Hematopoietic multipotent progenitor cell treated with erythropoietin and hydrocortisone succinate and interleukin-3 and kit ligand, for 4 days (in vitro differentiated cells): ENCODE measurements at places on chromosomes 7 and 10.
A peak's percentile ranks its signal among the peaks of the same experiment; 100 is the strongest.

DNA sequence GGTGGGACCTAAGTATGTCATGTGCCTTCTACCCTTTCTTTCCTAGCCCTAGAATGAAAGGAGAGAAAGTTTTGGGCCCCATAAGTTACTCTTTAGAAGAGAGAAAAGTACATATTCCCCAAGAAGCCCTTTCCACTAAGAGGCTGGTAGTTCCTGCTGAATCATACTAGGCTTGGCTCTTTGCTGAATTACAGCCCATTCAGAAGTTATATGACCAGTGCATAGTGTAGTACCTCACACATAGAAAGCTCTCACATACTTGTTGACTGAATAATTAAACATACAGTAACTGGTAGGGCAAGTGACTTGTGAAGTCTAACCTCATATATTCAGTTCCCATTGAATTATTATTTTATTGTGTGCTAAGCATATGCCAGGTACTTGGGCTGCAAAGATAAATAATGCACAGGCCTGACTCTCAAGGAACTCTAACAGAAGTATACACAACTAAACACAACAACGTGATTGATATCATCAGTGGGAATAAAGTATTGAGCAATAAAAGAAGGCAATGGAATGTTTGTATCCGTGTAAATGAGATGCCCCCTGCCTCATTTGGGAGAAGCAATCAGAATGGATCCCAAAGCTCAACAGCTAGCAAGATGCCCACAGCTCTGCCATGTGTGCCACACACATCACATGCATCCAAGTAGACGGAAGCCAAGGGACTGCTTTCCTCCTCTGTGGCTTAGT lies 38.9 kb upstream of the UBN2 start:
- DNase-seq = no peak

- DNase-seq = no peak
Observed at GRCh38 chr10:132883391-132883881, 58.9 kb downstream of the CFAP46 start.

- no peak for DNase-seq
Observed at GRCh38 chr10:34018129-34018528, 683.7 kb upstream of the NRP1 start.

GRCh38 chr7:74338366-74339108 lies 49.3 kb downstream of the CLIP2 start:
- no peak for DNase-seq

DNA sequence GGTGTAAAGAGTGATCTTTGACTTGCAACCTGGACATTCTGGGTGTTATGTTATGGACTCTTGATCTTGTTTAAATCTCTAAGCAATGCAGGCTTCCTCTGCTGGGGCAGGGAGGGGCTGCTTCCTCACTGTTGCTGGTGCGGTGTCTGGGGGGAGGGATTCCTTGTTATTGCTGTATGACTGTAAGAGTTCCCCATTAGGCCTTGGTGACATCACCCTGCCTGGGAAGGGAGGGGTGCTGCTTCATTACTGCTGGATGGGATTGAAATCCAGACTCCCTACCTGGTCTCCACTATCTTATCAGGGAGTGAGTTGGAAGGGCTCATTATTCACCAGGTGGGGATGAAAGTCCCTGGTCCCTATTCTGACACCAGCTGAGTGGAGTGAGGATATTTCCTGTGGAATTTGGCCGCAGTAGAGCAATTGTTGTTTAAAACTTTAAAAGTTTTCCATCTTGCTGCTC lies 8.8 kb downstream of the OGDH start:
- DNase-seq = peak; percentile 73

- DNase-seq = peak; percentile 7
Observed at GRCh38 chr10:34319197-34319846, 495.8 kb downstream of the PARD3 start.

- no peak for DNase-seq
Observed at GRCh38 chr10:59809644-59809974, 56.4 kb upstream of the MRLN start.

DNA sequence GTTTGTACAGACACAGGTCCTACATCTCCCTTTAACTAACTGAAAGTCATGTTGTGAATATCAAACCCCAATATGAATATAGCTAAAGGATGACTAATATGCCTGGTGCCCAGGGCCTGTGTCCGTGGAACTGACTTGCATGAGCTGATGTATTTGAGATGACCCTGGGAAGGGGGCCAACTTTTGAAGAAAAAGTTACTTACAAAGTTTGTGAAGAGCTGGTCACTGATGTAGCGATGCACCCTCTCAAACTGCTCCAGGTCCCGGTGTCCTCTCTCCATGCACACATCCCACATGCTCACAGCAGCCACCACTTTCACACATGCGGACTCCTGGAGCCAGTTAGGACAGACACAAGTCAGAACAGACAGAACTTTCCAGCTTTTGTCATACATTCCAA lies 106.2 kb downstream of the ABCC2 start:
- DNase-seq = no peak

DNA sequence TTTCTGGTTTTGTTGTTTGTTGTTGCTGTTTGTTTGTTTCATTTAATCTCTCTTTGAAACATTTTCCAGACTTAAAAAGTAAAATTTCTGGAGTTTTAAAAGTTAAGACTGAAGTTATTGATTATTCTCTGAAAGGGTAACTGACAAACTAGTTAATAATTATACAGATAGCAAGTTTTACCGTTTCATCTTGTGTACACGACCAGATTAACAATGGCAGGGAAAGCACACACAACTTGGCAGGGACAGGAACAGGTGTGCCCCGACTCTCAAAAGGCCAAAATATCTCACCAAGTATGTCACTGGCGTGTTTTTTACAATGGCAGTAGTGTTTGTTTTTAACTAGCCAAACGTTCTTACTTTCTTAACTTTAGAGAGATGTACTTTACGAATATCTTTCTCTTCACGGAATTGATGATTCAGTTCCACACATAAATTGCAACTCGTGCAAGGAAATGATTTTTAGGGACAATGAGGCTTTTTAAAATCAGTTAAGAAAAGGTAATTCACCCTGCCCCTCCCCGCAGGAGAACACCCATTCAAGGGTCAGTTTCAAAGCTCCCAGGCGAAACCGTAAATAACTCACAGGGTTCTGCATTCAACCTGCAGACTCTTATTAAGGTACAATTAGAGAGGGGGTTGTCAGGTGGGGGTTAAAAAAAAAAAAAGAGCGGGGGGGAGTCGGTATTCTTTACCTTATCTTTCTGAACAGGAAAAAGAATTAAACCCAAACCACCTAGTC lies 3.5 kb downstream of the CTBP2 start:
- DNase-seq = no peak

GRCh38 chr7:151244841-151245346 lies 3.6 kb downstream of the SMARCD3 start:
- DNase-seq = peak; percentile 9

DNA sequence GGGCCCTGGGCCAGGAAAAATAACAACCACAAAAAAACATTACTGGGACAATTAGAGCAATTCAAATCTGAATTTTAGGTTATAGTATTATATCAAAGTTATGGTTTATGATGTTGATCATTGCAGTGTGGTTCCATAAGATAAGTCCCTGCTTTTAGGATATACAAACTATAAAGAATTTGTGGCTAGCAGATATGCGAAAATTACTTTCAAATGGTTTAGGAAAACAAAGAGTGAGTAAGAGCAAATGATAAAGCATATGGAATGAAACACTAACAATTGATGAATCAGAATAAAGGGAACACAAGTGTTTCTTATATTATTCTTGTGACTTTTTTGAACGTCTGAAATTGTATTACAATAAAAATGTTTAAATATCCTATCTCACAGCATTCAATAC lies 64.4 kb upstream of the HECTD2 start:
- DNase-seq = no peak

DNA sequence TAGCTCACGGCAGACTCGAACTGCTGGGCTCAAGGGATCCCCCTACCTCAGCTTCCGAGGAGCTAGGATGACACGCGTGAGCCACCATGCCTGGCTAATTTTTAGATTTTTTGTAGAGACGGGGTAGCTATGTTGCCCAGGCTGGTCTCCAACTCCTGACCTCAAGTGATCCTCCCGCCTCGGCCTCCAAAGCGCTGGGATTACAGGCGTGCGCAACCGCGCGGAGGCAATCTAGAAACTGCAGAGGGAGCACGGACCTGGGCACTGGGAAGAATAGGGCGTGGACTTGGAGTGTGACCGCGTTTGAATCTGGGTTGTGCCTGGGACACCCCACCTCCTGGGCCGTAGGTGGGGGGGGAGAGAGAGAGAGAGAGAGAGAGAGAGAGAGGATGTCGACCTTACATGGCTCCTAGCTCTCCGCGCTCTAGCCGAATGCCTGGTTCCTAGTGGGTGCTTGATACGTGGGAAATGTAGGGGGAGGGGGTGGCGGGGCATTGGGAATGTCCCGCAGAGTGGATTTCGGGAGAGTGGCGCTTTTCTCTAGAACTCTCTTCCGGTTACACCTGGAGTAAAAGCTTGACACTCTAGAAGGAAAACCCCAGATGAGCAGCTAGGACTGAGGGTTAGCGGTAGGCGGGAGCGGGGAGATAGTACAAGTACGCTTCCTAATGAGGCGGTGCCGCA lies 1.2 kb upstream of the MAP3K8 start:
- no peak for DNase-seq

DNA sequence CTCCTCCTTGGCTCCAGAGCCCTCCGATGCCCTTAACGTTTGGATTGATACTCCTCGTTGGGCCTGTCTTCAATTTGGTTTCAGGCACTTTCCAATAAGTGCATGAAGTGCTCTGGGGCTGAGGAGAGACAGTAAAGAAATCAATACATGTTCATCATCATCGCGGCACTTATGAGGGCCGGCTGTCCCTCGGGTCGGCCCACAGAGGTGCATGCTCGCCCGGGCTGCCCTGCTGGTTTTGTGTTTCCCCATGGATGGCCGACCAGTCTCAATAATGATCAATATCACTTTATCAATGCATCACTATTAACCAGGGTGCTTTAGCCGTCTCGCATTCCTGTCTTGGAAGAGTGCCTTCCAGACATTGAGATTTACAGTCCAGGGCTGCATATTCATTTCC lies 154.2 kb downstream of the EBF3 start:
- no peak for DNase-seq

DNA sequence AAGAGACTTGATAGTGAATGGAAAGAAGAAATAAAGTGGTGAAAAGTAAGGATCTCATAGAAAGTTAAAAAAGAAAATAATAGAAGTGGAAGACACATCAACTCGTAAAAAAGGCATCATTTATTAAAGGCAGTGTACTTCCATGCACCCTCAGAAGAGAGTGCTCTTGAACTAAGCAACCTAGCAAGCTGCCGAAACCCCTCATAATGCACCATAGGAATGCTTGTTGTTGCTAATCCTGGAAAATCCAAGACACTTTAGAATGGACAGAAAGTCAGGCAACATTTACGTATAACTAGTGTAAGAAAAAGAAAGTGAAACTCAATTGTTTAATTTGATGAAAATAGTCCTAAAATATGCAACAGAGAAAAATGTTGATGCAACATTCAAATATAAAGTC lies 12.8 kb downstream of the TFPI2 start:
- no peak for DNase-seq

DNA sequence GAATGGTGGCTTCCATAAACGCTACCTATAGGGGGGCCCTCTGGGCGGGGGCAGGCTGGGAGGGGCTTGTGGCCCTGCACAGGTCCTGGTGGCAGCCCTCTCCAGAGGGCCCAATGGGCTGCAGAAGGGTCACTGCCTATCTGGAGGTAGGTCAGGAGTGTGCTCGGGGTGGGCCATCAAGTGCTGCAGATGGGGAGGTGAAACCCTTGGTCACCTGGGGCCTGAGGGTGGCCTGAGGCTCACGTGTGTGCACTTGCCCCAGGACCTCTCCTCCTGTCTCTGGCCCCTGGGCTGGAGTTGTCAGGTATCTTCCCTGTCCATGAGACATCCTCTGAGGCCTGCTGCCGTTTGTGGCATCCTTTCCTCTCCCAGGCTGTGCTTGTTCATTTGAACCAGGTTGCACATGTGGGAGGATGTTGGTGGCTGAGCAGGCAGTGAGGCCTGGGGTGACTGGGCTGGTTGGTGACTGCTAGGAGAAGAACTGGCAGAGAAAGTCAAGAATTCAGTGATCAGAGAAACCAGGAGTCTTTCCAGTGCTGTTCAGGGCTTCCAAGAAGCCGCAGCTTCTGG lies 21.1 kb upstream of the SH2D4B start:
- DNase-seq = no peak

GRCh38 chr7:103691291-103691690 lies 245.3 kb upstream of the SLC26A5 start:
- DNase-seq = no peak

GRCh38 chr10:36621346-36621745 lies 504.1 kb upstream of the ANKRD30A start:
- DNase-seq = no peak

DNA sequence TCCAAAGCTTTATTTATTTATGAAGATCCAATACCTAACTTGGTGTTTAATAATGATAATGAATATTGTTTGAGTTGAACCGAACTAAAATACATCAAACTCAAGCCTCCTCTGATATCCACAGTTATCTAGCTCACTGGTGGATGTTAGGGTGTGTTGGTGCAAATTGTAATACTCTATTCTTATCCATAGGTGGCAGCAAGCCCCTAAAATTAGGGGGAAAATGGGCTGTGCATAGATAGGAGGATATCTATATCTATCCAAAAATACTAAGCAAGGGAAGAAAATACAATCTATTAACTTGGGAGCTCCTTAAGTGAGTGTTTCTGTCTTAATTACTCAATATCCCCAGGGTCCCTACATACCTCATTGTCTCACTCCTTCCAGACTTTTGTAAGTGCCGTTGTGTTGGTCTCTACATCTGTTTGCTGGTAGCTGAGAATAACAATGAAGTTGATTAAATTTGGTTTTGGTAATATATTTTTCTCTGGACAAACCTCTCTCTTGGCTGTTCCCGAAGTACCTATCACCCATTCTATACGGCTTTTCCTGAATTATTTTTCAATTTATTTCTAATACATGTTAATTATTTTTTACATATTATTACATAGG lies 55.0 kb upstream of the VWDE start:
- DNase-seq = peak; percentile 78

DNA sequence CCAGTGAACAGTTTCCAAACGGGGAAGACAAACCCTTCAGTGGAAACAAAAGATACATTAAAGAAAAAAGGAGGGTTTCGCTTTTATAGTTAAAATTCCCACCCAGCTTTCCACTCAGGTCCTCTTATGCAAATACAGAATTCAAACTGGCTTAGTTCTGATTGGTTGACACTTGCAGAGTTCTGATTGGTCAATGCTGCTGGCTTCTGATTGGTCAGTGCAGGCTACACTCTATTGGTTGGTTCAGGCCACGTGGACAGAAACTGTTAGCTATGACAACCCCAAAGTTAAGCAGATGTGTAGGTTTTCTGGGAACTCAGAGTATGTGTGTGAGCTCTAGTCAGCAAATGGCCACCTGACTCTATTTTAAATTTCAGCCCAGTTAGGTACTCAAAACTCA lies 80.0 kb downstream of the FBXL13 start:
- no peak for DNase-seq

DNA sequence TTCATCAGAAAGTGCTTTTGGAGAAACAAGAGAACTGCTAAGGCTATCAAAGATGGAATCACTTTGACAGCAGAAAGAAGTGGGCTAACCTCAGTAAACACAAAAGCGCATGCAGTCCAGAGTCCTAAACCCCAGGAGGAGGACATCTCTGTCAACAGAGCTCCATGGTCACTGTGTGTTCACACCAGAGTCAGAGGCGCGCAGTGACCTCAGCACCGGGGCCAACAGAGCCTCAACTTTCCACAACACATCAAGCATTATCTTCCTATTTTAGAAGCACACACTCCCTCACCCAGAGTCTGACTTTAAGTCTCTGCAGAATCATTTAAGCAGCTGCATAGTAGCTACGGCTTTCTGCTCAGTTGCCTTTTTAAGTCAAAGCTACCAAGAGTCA lies 195.3 kb downstream of the DIP2C start:
- no peak for DNase-seq
